ENCODE measurements at places on chromosomes 4 and X.

DNA sequence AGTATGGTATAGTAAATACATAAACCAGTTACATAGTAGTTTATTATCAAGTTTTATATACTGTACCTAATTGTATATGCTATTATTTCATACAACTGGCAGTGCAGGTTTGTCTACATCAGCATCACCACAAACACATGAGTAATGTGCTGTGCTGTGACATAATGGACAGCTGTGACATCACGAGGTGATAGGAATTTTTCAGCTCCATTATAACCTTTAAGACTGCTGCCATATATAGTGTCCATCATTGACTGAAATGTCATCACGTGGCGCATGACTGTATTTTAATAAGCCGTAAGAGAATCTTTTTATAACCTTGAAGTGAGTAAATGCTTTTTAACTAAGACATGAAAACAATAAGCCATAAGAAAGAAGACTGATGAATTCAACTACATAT, 44.8 kb upstream of the ANK2 start:
- DNase-seq: no peak

GRCh38 chrX:38500141-38500540, 61.2 kb upstream of the TSPAN7 start:
- DNase-seq: no peak

DNA sequence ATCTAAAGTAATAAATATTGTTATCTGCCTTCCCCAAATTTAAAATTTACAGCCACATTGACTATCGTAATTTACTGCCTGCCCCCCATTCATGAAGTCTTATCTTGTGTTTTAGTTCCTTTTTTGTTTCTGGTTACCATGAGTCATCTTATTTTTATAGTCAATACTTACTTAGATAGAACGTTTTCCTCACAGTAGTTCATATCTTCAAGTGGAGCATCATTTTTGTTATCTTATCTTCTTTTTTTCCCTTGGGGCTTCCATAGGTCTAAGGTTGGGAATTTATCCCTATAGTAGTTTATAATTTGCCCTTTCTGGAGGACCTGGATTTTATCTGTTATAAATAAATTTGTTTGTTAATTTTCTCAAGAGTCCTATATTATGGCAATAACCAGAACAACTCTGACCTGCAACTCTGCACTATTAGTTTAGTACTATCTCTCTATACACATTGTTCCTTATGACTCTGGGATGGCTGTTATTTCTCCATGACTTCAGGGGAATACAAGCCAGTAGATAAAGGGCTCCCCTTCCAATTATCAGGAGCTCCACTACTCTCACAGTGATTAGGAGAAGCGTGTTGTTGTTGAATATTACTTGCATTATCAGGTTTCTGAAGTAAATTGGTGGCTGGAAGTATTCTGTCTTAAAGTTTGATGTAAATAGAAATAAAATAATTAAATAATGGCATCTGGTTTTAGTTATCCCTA, 330.6 kb downstream of the GALNTL6 start:
- no peak for DNase-seq

DNA sequence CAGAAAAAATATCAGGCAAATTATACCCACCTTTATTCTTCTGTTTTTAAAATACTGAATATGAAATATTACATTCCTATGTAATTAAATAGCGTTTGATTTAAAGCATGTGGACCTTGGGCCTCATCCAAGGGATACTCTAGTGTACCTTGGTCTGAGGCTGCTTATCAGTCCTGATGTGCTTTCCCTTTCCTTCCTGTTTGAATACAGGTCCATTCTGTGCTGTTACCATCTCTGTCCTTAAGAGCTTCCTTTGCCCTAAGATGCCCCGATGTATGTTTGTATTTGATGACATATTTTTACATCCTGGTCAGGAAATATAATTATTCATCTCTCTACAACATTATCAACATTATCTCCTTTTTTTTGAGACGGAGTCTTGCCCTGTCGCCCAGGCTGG, 24.1 kb downstream of the FAT4 start:
- no peak for DNase-seq

DNA sequence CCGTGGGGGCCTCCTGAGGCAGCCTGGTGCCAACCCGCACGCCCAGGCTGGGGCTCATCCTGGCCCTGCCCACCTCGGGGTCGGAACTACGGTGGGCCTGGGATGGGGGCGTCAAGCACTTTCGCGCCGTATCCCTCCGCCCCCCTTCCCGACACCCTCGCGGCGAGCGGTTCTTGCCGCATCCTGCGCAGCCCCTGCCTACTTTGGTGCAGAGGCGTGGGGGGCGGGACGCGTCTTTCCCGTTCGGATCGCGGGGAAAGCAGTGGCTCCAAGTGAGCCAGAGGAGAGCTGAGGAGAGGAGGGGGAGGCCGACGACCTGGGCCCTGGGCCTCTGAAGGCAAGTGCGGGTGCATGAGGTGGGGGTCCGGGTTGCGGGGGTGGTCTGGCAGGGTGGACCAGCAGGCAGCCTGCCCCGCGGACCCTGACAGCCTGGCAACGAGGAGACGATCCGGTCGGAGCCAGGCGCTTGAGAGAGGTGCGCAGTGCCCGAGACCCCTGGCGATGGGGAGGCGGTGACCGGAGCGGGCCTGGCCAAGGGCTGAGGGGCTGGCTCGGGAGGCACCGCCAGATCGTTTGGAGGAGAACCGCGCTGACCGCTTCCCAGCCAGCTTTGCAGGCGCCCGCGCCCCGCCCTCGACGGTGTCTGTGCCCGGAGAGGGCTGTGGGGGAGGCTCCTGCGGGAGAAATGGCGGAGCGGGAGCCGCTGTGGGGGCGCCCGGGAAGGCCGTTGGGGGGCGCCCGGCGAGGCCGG, at the start of gene GPRASP2:
TSS of gene GPRASP2 (plus strand) at position 233 of the 751 bp plus-strand sequence. CDS start 2,422 bp downstream, outside the sequence.
- DNase-seq: no peak

- no peak for DNase-seq
Observed at GRCh38 chr4:27242217-27242616, 381.6 kb downstream of the STIM2 start.

GRCh38 chrX:102560423-102561068, 38.8 kb upstream of the ARMCX5 start:
- DNase-seq: no peak

DNA sequence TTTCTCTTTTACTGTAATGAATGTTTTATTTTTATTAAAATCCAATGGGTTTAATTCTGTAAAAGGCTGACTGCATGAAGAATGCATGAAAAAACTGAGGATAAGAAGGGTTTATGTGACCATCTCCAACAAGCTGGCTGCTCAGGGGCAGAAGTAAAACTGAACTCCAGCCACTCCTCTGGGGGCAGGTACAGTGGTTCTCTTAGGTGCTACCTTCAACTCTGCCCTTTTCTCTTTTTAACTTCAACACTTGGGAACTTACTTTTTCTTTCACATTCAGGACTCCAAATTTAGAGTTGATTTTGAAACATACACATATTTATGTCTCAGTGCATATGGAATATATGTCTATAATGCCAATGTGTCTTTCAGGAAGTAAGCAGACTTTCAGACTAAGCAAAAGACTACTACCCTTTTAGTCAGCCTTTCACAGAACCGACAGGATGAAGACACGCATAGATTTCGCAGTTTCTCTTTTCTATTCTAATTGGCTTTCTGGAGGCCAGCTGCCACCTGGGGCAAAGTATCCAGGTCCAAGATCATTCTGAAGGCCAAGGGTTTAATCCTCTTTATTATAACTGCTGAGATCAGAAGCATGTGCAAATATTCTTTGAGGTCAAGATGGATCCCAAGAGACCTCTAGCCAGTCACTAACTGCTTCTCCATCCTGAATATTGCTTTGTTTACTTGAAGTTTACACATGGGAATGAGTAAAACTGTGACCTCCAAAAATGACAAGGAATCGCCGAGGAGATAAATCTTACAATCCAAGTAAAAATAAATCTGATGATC, 30.7 kb downstream of the HS3ST1 start:
- DNase-seq: no peak

- peak; percentile 16 for DNase-seq
Observed at GRCh38 chr4:82268050-82268825, 105.6 kb downstream of the HNRNPD start.

- no peak for DNase-seq
Observed at GRCh38 chrX:44274096-44274495, 69.4 kb downstream of the EFHC2 start.

DNA sequence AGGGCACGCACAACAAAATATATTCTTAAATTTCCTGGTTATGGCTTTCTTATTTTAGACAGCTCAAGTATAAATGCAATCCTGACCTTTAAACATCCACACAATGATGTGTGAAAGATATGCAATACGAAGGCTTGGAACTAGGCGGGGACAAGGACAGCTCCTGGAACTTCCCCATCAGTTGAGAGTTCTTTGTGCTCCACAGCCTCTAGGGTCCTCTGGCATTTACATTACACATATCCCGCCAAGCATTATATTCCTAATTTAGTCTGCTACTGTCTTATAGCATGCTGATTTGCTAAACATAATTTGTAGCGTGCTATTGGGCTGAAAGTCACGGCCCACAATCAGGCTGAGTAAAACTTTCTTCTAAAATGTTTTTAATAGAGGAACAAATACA, 74.4 kb downstream of the FTHL17 start:
- DNase-seq: no peak

DNA sequence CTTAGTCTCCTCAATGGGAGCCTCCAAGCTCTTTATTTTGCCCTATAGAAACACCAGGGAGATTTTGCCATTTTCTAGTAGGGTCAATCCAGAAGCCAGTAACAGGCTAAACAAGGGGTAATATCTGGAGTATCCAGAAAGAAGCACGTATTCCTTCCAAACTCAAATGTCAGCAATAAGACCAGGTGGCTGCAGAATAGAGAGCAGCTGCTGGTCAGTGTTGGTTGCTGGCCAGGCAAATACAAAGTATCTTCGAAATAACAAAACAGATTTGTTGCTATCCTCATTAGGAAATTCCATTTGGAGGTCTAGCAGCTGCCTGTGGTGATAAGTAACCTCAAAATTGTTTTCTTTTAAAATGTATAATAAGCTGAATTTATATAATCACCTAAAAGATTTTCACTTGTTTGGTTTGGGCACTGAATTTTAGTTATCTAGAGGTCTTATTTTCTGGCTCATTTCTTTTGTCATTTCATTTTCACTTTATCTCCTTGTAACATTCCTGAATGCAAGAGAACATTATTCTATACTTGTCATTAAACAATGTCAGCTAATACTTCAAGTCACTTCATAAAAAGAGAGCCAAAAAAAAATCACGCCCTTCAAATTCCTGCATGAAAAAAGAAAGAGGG, 320.6 kb downstream of the DTHD1 start:
- no peak for DNase-seq

DNA sequence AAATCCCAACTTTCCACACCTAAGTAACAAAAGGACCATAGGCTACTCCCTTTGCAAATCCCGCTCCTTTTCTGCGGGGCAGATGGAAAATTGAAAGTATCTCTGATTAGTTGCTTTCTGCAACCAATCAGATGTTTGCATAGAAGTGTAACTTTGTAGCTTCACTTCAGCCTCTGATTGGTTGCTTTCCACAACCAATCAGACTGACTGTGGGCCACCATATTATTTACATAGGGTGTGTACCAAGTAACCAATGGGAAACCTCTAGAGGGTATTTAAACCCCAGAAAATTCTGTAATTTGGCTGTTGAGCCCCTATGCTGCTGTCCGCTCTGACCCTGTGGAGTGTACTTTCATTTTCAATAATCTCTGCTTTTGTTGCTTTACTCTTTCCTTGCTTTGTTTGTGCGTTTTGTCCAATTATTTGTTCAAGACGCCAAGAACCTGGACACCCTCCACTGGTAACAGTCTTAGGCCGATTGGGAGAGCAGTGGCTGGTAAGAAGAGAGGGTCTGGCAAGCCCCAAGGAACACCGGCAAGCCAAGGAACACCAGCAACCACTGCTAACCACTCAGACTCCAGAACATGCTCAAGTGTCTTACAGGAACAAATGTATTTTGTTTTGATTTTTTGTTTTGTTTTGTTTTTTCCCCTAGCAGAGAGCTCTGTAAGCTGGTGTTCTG, 125.5 kb upstream of the MAP3K15 start:
- DNase-seq: no peak

- no peak for DNase-seq
Observed at GRCh38 chr4:17781300-17782287, at the start of gene FAM184B. Gene FAM184B (minus strand): TSS chr4:17781621. CDS start chr4:17781299, 322 bp downstream.

GRCh38 chr4:108480881-108481280, 139.5 kb upstream of the RPL34 start:
- DNase-seq: no peak

- no peak for DNase-seq
Observed at GRCh38 chr4:120839334-120839973, 83.1 kb downstream of the PRDM5 start.

DNA sequence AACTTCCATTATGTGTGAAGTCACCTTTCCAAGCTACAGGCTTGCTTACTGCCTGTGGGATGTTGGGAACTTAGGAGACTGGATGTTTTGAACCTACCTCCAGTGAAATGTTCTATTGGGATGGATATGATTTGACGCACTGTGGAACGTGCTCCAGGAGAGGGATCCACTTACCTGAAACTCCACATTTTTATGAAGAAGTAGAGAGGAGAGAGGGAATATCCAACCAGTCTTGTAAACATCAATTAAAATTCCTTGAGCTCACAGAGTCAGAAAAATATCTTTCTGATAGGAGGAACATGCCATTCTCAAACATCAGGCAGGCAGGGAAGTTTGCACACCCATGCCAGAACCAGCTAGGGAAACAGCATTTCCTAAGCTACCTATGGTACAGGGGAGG, 91.1 kb upstream of the MAOA start:
- no peak for DNase-seq

GRCh38 chr4:166153548-166153947, 280.5 kb downstream of the TLL1 start:
- DNase-seq: no peak

- no peak for DNase-seq
Observed at GRCh38 chr4:80229590-80229989, 32.3 kb downstream of the PRDM8 start.

DNA sequence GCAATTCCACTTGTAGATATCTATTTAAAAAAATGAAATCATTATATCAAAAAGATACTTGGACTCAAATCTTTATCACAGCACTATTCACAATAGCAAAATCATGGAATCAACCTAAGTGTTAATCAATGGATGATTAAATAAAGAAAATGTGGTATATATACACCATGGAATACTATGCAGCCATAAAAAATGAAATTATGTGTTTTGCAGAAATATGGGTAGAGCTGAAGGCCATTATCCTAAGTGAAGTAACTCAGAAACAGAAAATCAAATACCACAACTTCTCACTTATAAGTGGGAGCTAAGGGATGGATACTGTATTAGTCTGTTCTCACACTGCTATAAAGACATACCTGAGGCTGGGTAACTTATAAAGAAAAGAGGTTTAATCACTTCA, 14.3 kb upstream of the INTU start:
- DNase-seq: no peak

- no peak for DNase-seq
Observed at GRCh38 chr4:146976145-146976544, 30.5 kb upstream of the TTC29 start.

GRCh38 chr4:163991298-163991865, 496.9 kb downstream of the TMA16 start:
- DNase-seq: no peak

DNA sequence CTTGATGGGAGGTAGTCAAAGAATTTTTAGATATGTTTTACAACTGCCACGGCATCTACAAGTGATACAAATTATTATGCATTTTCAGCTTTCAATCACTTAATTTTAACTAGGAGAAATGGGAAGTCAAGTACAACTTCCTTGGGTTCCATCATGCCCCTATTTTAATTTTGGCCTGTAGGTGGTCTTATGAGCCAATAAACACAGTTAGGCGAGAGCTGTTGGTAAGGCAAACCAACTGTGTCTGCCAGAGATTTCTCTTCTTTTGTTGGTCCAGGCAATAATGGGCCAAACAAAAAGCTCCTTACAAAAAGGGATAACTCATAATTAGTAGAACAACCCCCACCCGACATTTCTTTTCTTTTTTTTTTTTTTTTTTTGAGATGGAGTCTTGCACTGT, 63.3 kb upstream of the ARX start:
- no peak for DNase-seq

- no peak for DNase-seq
Observed at GRCh38 chr4:176504118-176504517, 184.4 kb downstream of the SPCS3 start.

All from NCI-H1105 (cell line).